AG04450 (cell line): ENCODE measurements at places on chromosomes 3 and 15. TPM values are rescaled to one million over a fixed set of nuclear protein-coding genes. Genes with fewer than 3 reads are reported as not detected.
A peak's percentile ranks its signal among the peaks of the same experiment; 100 is the strongest.

DNA sequence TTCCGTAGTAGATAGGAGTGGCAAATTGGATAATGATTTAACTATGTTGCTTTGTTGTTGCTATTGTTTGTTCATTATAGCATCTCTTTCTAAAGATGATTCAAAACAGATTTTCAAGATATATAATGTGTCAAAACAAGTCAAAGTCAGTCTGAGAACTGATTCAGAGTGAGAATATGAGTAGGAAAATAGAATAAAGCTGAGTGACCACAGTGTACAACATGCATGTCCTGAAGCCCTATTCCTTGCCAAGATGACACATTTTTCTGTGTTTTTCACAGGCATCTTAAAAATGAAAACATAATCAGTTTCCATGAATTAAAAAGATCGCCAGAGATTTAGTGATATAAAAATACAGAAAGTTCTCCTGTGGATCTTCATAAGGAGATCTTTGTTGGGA is 57.0 kb upstream of the THRB start:
- no peak for DNase-seq

- DNase-seq: no peak
These were observed 79.1 kb upstream of the HACD2 start for GRCh38 chr3:123663977-123664376.

Gene NRROS
- polyA plus RNA-seq: 0.10 and 0.11 TPM in 2 replicates

Gene ARGFX
- not detected in 2 replicates for polyA plus RNA-seq

Gene CPLX3
- polyA plus RNA-seq: not detected in 2 replicates

- DNase-seq: no peak
These were observed 167.4 kb upstream of the CTDSPL start for GRCh38 chr3:37694284-37694675.

GRCh38 chr3:115154611-115155010 is 7.5 kb upstream of the ZBTB20 start:
- no peak for DNase-seq

Gene OR5K1
- polyA plus RNA-seq: not detected in 2 replicates

Gene HEMK1
- polyA plus RNA-seq: 12.1 and 15.5 TPM in 2 replicates

Gene AZI2
- 119 and 164 TPM in 2 replicates for polyA plus RNA-seq

- no peak for DNase-seq
These were observed 385.8 kb upstream of the CNTN6 start for GRCh38 chr3:707041-707440.

- no peak for DNase-seq
These were observed 294.8 kb upstream of the C2CD4B start for GRCh38 chr15:62459875-62460274.

GRCh38 chr15:80755885-80756284 is 23.3 kb upstream of the CEMIP start:
- no peak for DNase-seq

Gene ERICH6
- polyA plus RNA-seq: not detected in 2 replicates

- peak; percentile 94 for DNase-seq
These were observed 54.6 kb downstream of the RBMS3 start for GRCh38 chr3:29335438-29335837.

Gene LMAN1L
- polyA plus RNA-seq: not detected in 2 replicates

Gene MORC1
- not detected in 2 replicates for polyA plus RNA-seq

- DNase-seq: no peak
These were observed 284.5 kb upstream of the SEMA6D start for GRCh38 chr15:47432826-47433225.

Gene LYZL4
- not detected in 2 replicates for polyA plus RNA-seq

DNA sequence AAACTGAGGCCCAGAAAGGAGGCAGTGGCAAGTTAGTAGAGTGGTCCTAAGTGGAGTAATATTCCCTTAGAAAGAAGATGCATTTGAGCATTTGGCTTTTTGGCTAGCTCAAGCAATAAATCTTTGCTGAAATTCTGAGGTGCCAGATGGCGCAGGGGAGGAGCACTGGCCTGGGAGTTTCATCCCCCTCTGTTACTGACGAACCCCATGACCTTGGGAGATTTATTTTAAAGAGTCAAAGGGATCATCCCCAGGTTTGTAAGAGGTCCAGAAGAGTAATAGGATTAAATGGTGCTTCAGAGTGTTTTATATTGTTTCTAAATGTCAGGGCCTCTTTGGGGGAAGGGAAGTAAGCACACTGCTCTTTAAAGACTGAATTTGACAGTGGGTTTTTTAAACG is 85.1 kb upstream of the PIAS1 start:
- no peak for DNase-seq

Gene ITIH1
- not detected in 2 replicates for polyA plus RNA-seq

GRCh38 chr3:197023241-197023997 is 6.2 kb downstream of the MELTF start:
- no peak for DNase-seq

GRCh38 chr15:44545913-44546802 is 9.2 kb downstream of the EIF3J start:
- no peak for DNase-seq

DNA sequence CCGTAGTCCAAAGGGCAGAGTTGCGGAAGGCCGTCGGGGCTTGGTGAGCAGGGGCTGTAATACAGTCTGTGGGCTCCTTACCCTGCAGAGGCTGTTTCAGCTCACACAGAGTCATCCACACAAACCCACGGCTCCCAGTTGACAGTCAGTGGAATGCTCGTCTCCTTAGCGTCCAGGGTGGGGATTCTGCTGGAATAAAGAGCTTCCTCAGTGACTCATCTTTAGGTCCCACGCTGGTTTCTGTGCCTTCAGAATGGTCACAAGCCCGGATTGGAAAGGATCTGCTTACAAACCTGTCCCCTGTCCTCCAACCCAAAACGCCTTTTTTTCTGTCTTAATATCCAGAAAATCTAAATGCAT is 201.3 kb upstream of the TPM1 start:
- no peak for DNase-seq

DNA sequence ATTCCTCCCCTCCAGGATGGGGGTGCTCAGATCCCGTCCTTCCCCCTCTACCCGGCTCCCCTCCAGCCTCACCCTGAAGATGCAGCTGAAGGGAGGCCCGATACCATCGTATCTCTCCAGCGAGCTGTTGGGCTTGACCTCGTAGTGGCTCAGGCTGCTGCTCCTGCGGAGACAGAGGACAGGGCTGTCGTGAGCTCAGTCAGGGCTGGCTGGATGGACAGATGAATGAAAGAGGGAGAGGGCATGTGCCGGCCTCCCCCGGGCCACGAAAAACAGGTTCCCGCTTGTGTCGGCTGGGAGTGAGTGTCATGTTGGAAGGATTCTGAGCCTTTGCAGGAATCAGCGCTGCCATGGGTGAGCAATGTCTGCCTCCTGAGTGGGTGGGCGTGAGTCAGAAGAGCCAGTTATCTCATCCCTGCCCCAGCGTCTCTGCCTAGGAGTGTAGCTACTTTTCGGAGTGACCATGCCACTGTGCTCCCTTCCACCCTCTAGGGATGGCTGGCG is 35.2 kb downstream of the FEM1B start:
- no peak for DNase-seq
